ENCODE measurements at places on chromosomes 2 and 18.
A peak's percentile ranks its signal among the peaks of the same experiment; 100 is the strongest.

- DNase-seq: no peak
Observed at GRCh38 chr18:74040008-74040407, 107.6 kb downstream of the FBXO15 start.

DNA sequence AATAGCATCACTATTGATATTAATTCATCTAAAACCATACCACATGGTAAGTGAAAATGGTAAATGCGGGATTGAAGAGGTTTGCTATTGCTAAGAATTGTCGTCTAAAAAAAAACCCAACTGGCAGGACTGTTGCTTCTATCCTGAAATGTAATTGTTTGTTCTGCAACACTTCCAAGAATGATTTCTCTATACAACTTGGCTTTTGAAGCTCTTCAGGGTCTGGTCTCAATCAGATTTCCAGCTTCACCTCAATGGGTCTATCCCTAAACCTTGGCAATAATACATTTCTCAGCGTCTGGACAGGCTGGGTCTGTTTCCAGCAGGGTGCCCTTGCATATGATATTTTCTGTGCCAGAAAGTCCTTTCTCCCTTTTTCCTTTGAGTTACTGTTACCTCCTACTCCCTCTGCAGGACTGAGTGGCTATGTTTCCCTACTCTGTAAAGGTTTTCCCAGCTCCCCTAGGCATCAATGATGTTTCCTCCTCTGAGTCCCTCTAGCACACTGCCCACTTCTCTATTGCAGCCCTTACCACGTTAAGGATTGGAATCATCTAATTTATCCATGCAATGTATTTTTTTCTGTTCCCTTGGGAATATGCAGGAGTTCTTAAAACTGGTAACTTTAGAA, 118.2 kb upstream of the REV1 start:
- peak; percentile 12 for DNase-seq

GRCh38 chr2:214401580-214401979, 9.3 kb upstream of the VWC2L start:
- DNase-seq: no peak

- DNase-seq: no peak
Observed at GRCh38 chr2:219451661-219452360, 17.2 kb downstream of the SPEG start.

Measured in AG10803 (cell line).